ENCODE measurements at places on chromosomes 1 and 21.

DNA sequence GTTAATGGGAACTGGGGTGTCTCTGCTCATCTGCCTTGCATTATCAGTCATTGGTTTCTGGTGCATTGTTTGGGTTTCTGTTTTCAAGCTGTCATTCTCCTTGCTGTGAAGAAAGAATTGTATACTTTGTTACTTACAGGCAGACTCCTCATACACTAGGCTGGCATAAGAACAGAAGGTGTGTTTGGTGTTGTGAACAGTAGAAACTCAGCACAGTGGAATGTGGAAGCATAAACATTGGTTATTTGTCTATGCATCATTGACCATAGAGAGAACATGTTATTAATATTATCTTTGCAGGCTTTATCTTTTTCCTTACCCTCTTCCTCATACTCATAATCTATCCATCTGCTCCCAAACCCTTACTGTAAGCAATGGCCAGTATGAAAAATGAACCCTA lies 18.2 kb downstream of the C1orf87 start:
- DNase-seq = peak; percentile 37

GRCh38 chr1:145692785-145693443 lies 14.3 kb downstream of the PDZK1 start:
- DNase-seq = no peak

GRCh38 chr1:195188821-195189220 lies 1419.4 kb downstream of the KCNT2 start:
- peak; percentile 30 for DNase-seq

DNA sequence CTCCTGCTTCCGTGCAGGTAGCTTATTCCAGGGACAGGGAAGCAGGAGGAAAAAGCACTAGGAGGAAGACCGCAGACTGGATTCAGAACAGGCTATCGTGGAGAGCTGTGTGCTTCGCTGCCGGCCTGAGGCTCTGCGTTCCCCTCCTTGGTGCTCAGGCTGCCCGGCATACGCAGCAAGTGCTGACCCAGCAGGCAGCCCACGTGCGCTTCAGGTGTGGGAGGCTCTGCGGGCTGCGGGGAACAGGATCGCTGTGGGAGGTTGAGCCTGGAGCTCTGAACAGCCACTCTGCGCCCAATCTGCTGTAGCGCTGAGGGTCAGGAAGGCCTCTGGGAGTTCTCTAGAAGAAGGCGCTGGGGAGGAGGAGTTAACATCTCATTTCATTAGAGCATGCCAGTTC lies 27.9 kb downstream of the DOP1B start:
- DNase-seq = no peak

Measured in astrocyte (in vitro differentiated cells and primary cell).